C1 segment of cervical spinal cord (tissue), 14 donors: ENCODE measurements at places on chromosomes 3 and 15.

- no peak for DNase-seq
These were observed 31.7 kb downstream of the GOLGA6A start for GRCh38 chr15:74050556-74051234.

DNA sequence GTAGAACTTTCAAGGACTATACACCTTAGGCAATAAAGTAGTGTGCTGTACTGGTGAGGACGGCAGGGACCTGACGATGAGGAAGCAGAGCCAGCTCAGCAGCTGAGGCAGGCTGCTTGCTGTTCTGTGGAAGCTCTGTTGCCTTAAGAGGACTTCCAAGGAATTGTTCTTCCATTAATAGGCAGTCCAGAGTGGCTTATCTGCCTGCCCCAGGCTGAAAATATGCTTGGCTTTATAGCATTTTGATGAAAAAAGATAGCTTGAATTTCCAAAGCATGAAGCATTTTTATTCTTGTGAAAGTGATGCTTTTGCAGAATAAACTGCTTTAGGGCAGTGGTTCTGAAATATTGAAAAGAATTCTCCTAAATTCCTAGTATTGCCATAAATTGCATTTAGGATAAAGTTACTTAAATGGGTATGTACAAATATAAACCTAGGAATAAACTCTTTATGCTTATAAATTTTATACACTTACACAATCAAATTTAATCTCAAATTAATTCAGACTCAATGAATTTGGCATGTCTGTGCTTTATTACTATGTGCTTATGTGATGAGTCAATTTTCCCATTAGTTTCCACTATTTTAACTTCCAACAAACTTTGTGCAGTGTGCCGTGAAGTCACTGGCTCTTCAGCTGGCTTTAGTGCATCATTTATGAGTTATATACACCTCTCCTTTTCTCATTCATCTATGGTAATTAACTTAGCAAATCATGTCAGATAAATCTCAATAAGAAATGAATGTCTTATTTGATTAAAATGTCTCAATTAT, 231.0 kb upstream of the RASGRP1 start:
- no peak for DNase-seq

- DNase-seq: no peak
These were observed 476.9 kb downstream of the SQOR start for GRCh38 chr15:46111730-46112129.

- DNase-seq: no peak
These were observed 244.2 kb upstream of the EPHA3 start for GRCh38 chr3:88863196-88863595.

GRCh38 chr15:64959128-64959527, 30.6 kb downstream of the SPG21 start:
- no peak for DNase-seq

DNA sequence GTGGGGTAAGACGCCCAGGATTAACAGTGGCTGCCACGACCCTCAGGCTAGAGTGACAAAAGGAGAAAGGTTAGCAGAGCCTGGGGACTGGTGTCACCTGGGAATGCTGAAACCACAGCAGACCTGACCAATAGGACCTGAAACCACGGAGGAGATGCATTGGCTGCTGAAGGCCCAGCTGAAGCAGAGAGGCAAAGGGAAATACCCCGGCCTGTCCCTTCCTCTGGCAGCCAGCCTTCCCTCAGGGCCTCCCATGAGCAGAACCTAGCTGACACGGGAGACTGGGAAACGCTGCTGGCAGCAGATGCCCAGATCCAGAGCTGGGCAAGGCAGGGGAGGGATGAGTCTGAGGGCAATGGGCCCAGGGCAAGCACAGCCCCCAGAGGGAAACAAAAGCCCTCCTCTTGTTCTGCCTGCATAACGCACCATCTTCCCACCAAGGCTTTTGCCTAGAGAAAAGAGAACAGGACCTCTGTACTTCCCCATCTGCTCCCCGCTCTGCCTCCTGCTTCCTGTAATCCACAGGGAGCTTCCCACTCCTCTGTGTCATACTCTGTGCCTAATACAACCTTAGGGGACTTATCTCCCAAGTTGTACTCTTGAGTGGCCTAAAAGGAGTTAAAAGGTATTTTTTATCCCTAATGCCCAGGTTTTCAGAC, 216.2 kb downstream of the ABHD5 start:
- no peak for DNase-seq

DNA sequence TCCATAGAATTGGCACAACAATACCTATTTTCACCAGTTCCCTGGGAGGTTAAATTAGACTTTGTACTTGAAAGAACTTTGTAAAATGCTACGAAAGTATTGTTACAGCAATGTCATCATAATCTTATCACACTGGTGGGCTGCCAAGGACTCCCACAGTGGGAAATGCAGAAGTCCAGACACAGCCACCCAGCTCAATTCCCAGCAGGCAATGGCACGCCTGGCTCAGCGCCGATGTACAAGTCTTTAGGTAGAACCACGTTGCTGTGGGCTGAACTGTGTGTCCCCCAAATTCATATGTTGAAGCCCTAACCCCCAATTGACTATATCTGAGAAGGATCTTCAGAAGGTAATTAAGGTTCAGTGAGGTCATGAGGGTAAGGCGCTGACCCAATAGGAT, 12.3 kb downstream of the MYO5C start:
- DNase-seq: no peak

DNA sequence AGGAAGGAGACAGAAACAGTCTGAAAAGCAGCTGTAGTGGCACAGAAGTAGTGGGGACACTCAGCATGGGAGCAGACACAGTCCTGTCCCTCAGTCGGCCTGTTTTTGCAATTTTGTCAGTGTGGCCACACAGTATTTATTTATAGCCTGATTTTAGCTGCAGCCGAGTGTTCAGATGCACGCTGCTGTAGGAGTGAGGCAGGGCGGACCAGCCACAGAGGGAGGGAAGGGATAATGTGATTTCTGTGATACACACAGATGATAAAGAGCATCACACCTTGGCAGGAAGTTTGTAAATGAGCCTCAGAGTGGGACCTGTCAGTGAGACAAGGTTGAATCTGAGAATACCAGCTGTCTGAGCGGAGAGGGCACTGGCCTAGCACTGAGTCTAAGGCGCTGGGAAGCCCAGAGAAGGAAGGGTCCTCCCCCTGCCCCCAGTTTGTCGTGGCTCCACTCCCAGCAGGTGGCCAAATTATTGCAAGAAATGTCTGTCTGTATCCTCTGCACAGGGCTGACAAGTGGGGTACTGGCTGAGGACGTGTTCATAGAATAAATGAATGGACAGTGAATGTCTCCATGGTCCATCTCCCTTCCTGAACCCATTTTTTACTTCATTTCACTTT, 3.8 kb downstream of the PSTPIP1 start:
- DNase-seq: no peak
